ENCODE measurements at places on chromosomes 6 and 20.

- H3K27me3 ChIP-seq = no peaks in the 10 kb centered on the region
- H3K4me3 ChIP-seq = no peak overlapping the region
- no peak for DNase-seq
- peaks cover 10% of the 10 kb centered on the region for H3K36me3 ChIP-seq
- H3K27ac ChIP-seq = no peak overlapping the region
- peaks cover 2% of the 10 kb centered on the region for H3K4me1 ChIP-seq
These were observed 41.9 kb downstream of the AGPAT4 start for GRCh38 chr6:161232010-161232409.

DNA sequence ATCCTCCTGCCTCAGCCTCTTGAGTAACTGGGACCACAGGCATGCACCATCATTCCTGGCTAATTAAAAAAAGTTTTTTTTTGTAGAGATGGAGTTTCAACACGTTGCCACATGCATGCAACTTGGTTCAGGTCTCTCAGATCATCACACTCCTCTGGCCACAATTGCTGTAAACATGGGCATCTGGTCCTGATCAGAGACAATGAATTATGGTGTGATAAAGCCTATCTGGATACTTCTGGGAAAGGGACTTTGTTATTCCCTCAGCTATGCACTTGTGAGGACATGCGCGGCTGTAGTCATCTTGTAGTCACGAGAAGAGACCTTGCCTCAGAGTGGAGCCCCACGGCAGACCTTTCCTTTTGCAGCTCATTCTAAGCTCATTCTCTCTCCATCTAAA is 210.9 kb upstream of the ZFP64 start:
- H3K4me1 ChIP-seq = peaks cover 56% of the 10 kb centered on the region
- no peak overlapping the region for H3K4me3 ChIP-seq
- DNase-seq = no peak
- no peak overlapping the region for H3K27ac ChIP-seq

- DNase-seq = no peak
- H3K4me3 ChIP-seq = no peak overlapping the region
- H3K27me3 ChIP-seq = no peaks in the 10 kb centered on the region
- H3K4me1 ChIP-seq = no peaks in the 10 kb centered on the region
These were observed 523.4 kb upstream of the BTBD3 start for GRCh38 chr20:11394145-11394833.

- no peak for DNase-seq
- peak overlapping the region; percentile 76 for H3K4me3 ChIP-seq
- H3K27me3 ChIP-seq = no peaks in the 10 kb centered on the region
- H3K36me3 ChIP-seq = peaks cover 42% of the 10 kb centered on the region
These were observed 4.4 kb downstream of the STX16 start for GRCh38 chr20:58655328-58656107.

GRCh38 chr20:30168800-30169138 is 1088.7 kb upstream of the DEFB115 start:
- DNase-seq = no peak
- no peak overlapping the region for H3K4me3 ChIP-seq
- no peaks in the 10 kb centered on the region for H3K27me3 ChIP-seq
- no peak overlapping the region for H3K27ac ChIP-seq

GRCh38 chr20:63828124-63828523 is 2.9 kb downstream of the ZBTB46 start:
- no peak for DNase-seq
- H3K27me3 ChIP-seq = peaks cover 65% of the 10 kb centered on the region
- peaks cover 1% of the 10 kb centered on the region for H3K36me3 ChIP-seq
- no peak overlapping the region for H3K4me3 ChIP-seq

- H3K4me1 ChIP-seq = no peaks in the 10 kb centered on the region
- H3K27ac ChIP-seq = no peak overlapping the region
- no peak for DNase-seq
- peaks cover 1% of the 10 kb centered on the region for H3K36me3 ChIP-seq
- H3K4me3 ChIP-seq = no peak overlapping the region
These were observed 33.2 kb upstream of the AKAP7 start for GRCh38 chr6:131101911-131102680.

DNA sequence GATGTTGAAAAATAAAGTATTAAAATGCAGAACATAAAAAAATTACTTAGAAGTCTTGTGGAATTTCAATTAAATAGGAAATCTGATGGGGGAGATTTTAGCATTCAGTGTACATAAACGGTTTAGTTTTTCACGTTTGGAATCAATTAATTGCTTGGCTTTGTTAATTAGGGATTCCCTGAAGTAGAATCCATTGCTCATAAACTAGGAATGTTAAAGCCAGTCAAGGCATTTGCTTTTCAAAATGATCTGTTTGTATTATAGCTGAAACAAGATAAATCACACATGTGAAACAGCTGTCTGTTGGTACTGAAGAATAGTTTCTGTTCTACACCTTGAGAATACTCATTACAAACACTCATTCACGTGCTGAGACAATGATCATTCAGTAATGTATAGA is 297.9 kb downstream of the TBC1D7 start:
- H3K27me3 ChIP-seq = peaks cover 13% of the 10 kb centered on the region
- H3K36me3 ChIP-seq = no peaks in the 10 kb centered on the region
- H3K4me1 ChIP-seq = no peaks in the 10 kb centered on the region

DNA sequence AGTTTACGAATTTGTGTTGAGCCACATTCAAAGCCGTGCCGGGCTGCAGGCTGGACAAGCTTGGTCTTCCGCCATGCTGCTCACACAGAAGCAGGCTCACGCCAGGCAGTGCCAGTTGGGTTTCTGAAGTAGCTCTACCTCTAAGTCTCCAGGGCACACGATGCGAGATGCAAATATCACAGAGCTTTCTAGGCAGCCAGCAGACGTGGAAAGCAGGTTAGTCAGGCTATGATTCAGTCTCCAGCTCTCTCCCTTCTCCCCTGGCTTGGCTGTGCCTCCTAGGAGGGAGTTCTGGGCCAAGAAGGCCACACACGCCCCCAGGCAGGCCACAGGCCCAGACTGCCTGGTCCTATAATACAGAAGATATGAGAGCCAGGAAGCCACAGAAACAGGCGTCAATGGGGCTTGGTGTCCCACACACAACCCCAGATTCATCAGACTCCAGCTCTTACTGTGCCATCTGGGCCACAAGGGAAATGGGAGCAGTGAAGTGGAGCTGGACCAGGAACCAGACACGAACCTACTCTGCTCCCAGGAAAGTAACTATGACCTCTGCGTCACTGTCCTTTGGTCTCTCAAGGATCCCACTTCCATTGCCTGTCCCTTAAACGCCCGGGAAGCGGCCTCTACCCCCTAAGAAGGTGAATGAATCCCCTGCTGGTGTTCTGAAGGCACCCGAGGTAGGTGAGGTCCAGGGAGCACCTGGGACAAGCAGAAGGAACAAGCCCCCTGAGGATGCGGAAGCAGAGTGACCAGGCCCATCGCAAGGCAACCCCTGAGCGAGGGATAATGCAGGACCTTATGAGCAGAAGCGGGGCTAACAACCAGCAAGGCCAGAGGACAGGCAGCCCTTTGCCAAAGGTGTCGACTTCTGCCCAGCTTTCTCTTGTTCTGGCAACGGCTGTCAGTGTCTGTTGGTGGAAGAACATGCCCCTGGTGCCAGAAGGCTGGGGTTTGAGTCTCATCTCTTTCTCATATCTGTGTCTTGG is 61.2 kb downstream of the GFOD1 start:
- H3K27ac ChIP-seq = peak overlapping the region; percentile 97
- H3K27me3 ChIP-seq = no peaks in the 10 kb centered on the region
- no peak for DNase-seq

DNA sequence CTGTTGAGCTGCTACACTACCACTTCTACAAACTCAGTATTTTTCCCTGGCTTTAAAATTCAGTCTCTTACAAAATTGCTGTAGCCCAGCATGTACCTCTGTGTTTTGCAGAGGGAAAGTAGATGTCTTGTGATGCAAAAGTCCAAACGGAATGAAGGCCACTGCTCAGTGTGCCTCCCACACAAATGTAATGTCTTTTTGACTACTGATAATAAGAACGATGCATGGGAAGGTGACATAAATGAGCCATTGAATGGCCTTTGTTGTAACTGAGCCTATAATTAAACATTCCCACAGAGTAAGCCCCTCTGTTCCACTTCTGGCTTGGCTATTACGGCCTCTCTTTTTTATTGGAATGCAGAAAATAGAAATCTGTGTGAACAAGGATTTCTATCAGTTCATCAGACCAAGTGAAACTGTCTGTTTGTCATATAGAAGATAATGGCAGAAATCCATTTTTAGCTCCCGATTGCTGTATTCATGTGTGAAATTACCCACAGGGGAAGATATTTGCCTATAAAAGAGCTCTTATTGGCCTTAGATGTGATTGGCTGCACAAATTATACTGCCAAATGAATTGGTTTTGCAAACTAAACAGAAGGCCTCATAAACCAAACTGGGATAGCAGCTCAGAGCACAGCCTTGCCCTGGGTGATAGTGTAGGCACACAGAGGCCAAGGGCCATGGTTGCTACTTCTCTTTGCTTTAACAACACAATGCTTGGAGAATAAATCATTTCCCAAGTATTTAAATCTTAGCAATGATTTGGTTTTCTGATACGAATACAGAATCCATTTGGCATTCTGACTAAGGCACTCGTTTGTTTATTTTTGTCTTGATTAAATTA is 241.5 kb upstream of the PLN start:
- H3K27me3 ChIP-seq = peaks cover 4% of the 10 kb centered on the region
- no peaks in the 10 kb centered on the region for H3K4me1 ChIP-seq
- DNase-seq = no peak
- H3K27ac ChIP-seq = no peak overlapping the region

DNA sequence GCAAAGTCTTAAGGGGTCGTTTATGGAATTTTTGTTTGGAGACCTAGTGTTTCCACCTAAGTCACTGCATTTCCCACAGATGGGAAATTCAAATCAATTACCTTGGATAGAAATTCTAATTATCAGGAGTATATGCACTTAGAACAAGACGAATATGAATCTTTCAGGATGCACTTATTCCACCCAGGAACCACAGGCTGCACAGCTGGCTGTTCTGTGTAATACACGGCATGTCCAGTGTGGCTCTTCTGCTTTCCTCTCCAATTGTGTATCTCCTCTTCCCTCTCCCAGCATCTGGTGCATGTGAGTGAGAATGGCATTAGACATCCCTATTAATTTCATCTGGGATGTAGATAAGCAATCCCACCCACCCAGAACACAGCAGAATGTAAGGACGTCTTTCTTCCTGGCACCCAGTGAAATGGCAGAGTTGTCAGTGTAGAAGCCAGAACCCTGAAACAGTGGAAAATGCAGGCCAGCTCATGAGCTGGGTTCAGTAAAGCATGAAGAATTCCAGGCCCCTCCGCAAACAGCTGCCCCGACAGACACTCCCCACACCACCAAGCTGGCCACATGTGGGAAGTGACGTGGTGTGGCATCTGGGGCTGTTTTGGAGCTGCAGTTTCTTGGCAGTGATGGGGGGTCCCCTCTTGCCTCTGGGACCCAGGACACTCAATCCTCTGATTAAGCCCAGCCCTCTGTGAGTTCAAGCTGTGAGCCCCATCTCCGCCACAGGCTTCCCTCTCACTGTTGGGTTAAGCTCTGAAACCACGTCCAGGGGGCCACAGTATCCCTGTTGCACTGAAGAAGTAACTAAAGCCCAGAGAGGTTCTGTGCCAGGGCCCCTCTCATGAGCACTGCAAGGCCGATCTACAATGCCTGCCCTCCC is 180.1 kb upstream of the CST7 start:
- no peak overlapping the region for H3K4me3 ChIP-seq
- no peak for DNase-seq
- peaks cover 5% of the 10 kb centered on the region for H3K27me3 ChIP-seq

DNA sequence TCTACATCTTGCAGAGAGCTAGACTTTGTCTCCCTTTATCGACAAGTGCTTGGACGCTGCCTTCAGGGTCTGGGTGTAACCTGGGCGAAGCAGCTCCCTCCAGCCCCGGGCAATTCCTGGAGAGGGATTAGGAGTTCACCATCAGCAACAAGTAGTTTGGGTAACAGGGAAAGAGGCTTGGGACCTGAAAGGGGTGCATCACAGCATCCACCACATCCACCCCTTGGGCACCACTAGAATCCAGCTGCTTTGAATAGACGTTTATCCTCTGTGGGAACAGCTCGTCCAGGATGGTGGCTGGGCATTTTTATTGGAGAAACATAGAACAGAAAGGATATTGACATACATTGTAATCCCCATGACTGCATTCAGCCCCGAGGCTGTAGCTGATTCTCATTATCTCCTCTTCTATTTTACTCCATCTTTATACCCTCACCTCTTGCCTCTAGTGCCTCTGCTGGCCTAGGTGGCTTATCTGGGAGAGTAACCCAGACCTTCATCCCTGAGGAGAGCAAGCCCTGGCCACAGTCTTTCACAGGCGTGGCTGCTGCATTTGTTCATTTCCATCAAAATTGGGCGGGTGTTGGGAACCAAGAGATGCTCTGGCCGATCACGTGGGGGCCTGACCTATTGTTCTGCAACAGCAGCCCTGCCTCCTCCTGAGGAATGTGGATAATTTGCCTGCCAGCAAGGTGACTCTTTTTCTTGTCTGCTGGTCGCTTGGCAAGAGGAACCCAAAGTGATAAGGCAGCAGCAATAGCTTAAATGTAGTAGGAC is 109.2 kb upstream of the RALGAPA2 start:
- H3K36me3 ChIP-seq = no peaks in the 10 kb centered on the region
- DNase-seq = no peak
- no peak overlapping the region for H3K4me3 ChIP-seq
- no peaks in the 10 kb centered on the region for H3K4me1 ChIP-seq
- peaks cover 31% of the 10 kb centered on the region for H3K27me3 ChIP-seq

- DNase-seq = no peak
- H3K4me3 ChIP-seq = no peak overlapping the region
- H3K4me1 ChIP-seq = no peaks in the 10 kb centered on the region
- no peaks in the 10 kb centered on the region for H3K27me3 ChIP-seq
- no peak overlapping the region for H3K27ac ChIP-seq
- peaks cover 12% of the 10 kb centered on the region for H3K36me3 ChIP-seq
These were observed 96.0 kb downstream of the PRKN start for GRCh38 chr6:162631546-162631945.

DNA sequence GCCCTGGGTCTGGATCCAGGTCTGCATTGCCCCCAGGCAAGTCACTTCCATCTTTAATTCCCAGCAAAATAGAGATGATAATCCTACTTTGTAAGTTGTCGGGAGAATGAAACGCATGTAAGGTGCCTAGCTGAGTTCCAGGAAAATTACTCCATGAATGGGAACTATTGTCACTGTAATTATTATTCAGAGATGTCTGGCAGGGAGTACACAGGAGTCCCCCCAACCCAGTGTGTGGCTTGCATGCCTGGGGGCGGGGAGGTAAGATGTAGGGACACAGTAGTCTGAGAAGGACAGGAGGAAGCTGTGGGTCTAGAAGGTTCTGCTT is 85.4 kb downstream of the CD40 start:
- peaks cover 72% of the 10 kb centered on the region for H3K27me3 ChIP-seq
- no peak overlapping the region for H3K27ac ChIP-seq
- DNase-seq = no peak
- H3K4me1 ChIP-seq = peaks cover 16% of the 10 kb centered on the region
- no peak overlapping the region for H3K4me3 ChIP-seq

GRCh38 chr6:169109411-169110220 is 144.0 kb downstream of the THBS2 start:
- H3K27ac ChIP-seq = no peak overlapping the region
- DNase-seq = no peak
- H3K4me3 ChIP-seq = no peak overlapping the region
- peaks cover 9% of the 10 kb centered on the region for H3K27me3 ChIP-seq
- no peaks in the 10 kb centered on the region for H3K36me3 ChIP-seq
